ENCODE measurements at places on chromosomes 6 and 20.
A peak's percentile ranks its signal among the peaks of the same experiment; 100 is the strongest.

GRCh38 chr6:34360556-34360955 lies 31.9 kb downstream of the NUDT3 start:
- no peak for ATAC-seq

- ATAC-seq = no peak
Observed at GRCh38 chr6:56043761-56044160, 168.4 kb upstream of the BMP5 start.

DNA sequence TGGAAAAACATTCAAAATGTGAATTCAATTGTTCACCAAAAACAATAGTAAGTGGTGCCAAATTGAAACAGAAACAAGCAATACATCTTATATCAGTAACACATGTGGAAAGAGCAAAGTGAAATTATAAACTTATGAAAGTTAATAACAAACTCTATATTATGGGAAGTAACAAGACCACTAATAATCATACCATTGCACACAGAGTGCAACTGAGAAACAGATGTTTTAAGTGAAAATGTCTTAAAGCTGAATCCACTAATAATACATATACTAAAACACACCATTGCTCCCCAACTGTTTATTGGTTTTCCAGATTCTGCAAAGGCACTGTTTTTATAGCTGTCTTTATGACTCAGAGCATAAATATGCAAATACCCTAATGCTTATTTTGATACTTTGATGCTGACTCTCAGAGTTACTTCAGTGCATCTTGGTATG lies 292.3 kb downstream of the RFPL4B start:
- no peak for ATAC-seq

DNA sequence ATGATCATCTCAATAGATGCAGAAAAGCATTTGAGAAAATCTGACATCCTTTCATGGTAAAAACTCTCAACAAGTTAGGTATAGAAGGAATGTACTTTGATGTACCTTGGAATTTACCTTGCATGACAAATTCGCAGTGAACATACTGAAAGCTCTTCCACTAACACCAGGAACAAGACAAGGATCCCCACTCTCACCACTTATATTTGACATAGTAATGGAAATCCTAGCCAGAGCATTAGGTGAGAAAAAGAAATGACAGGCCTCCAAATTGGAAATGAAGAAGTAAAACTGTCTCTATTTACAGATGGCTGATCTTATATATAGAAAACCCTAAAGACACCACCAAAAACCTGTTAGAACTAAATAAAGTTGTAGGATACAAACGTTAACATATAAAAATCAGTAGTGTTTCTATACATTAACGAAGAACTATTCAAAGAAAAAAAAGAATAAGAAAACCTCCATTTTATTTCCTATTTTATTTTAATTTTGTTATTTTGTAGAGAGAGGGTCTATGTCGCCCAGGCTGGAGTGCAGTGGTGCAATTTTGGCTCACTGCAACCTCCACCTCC lies 26.9 kb downstream of the PCNA start:
- ATAC-seq = no peak

DNA sequence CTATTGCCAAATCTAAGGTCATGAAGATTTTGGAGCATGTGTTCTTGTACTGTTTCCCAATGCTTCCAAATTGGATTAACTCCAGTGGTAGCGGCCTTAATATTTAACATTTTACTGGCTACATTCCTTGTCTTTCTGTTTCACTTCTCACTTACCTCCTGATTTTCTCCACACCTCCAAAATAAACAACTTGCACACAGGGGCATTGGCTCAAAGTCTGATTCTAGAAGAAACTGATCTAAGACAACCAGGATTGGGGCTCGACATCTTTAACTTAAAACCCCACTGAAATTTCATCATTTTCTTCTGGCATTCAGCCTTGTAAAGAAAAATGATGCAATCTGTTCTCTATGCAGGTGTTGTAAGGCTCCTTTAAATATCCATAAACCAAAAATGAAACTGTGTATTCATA lies 557.9 kb upstream of the ID4 start:
- no peak for ATAC-seq

- ATAC-seq = peak; percentile 47
Observed at GRCh38 chr6:137165375-137166246, 7.8 kb downstream of the IL22RA2 start.

GRCh38 chr6:148998704-148999103 lies 251.9 kb downstream of the UST start:
- no peak for ATAC-seq

DNA sequence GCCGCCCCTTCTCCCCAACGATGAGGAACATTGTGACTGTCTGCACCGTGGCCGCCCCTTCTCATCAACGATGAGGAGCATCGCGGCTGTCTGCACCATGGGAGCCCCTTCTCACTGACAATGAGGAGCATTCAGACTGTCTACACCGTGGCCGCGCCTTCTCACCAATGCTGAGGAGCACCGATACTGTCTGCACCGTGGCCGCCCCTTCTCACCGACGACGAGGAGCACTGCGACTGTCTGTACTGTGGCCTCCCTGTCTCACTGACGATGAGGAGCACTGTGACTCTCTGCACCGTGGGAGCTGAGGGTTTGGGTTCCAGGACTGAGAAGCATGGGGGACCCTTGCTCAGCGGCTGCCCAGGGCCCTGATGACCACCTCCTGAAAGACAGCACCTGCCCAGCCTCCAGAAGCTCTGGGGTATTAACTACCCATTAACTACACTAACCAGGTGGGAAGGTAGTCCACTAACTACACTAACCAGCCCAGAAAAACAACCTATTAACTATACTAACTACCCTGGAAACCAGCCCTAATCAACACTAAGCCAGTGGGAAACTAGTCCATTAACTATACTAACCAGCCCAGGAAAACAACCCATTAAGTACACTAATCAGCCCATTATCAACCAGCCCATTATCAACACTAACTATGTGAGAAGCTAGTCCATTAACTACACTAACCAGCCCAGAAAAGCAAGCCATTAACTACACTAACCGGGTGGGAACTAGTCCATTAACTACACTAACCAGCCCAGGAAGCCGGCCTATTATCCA lies 116.9 kb downstream of the TAF4 start:
- ATAC-seq = no peak

GRCh38 chr6:7723041-7723447 lies 2.9 kb upstream of the BMP6 start:
- ATAC-seq = peak; percentile 56

- ATAC-seq = peak; percentile 91
Observed at GRCh38 chr6:16409531-16410441, 171.4 kb downstream of the GMPR start.

- ATAC-seq = no peak
Observed at GRCh38 chr6:2503816-2504494, 246.8 kb downstream of the MYLK4 start.

GRCh38 chr6:118789419-118789818 lies 104.5 kb upstream of the ASF1A start:
- no peak for ATAC-seq

DNA sequence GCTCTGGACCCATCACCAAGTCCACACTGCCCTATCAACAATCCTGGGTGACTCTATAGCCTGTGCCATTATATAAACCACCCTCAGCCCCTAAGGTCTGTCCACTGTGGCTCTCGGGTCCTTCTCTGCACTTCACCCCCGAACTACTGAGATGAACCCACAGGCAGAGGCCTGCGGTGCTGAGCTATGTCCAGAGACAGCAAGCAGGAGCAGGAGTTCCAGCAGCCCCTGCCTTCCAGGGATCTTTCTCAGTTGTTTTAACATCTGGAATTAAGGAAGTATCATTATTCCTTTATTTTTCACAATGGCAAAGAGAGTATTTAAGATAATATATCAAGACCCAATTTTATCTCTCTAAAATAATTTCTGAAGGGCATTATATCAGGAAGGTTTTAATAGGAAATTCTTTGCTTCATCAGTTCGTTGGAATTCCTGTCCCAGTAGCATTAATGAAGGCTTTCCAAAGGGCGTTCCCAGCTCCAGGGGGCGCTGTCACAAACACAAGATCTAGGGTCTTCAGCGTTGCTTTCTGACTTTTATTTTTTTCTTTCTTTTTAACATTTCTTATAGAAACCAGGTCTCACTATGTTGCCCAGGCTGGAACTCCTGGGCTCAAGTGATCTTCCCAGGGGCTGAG lies 27.3 kb downstream of the RRBP1 start:
- no peak for ATAC-seq

DNA sequence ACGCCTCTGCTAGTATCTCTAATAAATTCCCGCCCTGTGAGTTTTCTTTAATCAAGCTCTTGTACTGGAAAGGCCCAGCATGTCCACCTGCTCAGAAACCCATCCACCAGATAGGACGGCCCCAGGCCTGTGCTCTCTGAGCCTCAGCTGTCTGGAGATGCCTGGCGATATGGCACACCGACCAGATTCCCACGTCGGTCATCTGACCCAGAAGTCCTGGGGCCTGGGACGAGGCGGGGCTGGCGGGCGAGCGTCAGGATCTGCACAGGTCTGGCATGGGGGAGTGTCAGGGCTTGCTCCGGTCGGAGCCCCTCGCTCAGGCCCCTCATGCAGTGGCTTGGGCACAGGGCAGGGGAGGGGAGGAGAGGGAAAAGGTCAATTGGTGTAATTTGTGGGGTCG lies 10.2 kb downstream of the RNASET2 start:
- ATAC-seq = no peak

GRCh38 chr6:116434056-116434725 lies 27.0 kb upstream of the CALHM6 start:
- no peak for ATAC-seq

GRCh38 chr6:170285482-170285881 lies 5.4 kb downstream of the DLL1 start:
- ATAC-seq = no peak

- ATAC-seq = no peak
Observed at GRCh38 chr6:41679696-41680095, 41.4 kb downstream of the MDFI start.

GRCh38 chr6:101572627-101573026 lies 179.1 kb downstream of the GRIK2 start:
- no peak for ATAC-seq

DNA sequence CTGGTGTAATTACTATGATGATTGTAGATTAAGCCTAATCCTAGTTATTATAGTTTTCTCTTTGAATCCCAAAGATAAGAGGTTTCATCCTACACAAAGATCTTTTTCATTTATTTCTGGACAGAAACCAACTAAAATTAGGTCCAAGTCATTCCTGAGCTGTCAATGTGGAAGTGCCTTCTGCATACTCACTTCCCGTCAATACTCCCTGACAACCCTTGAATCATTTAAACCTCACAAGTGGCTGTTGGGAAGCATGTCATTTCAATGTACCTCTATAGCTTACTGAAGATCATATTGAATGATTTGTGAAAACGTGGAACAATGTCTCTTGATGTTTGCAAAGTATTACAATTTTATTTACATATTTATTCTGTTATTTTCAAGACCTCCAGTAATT lies 274.1 kb downstream of the HACE1 start:
- ATAC-seq = no peak

DNA sequence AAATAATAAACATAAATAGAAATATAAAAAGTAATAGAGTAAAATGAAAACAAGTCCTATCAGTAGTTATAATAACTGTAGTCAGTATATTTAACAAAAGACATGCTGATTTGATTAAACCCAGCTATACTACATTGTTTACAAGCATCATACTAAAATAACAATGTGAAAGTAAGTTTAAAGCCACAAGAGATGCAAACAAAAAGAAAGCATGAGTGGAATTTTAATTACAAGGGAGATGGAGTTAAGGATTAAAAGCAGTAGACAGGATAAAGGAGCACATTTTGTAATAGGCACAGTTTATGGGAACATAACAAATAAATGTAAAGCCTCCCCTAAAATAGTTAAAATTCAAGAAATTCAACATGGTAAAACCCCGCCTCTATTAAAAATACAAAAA lies 41.5 kb downstream of the SENP6 start:
- ATAC-seq = no peak

- ATAC-seq = no peak
Observed at GRCh38 chr20:37801921-37802320, 101.0 kb upstream of the VSTM2L start.

- ATAC-seq = no peak
Observed at GRCh38 chr6:502761-503160, 111.2 kb downstream of the IRF4 start.

DNA sequence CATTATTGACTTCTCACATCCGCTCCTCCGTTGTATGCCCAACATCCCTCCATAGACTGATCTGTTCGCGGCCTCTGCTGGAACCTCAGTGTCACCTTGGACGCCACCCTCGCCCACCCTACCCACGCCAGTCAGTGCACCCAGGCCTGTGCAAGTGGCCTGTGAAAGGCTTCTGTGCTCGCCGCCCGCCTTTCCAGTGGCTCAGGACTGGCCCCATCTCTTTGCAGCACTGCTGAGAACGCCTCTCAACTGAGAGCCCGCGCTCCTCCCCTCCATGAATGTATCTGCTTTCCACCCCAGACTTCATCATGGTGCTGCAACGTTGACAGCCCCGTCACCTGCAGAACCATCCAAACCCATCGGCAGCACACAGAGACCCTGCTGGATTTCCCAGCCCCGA lies 227.3 kb upstream of the QKI start:
- no peak for ATAC-seq

- ATAC-seq = no peak
Observed at GRCh38 chr6:35419961-35420360, 32.2 kb upstream of the FANCE start.

All from esophagus mucosa (tissue), 1 donor.